ENCODE measurements at places on chromosomes 5 and 9. TPM values are rescaled to one million over a fixed set of nuclear protein-coding genes. Genes with fewer than 3 reads are reported as not detected.
A peak's percentile ranks its signal among the peaks of the same experiment; 100 is the strongest.

DNA sequence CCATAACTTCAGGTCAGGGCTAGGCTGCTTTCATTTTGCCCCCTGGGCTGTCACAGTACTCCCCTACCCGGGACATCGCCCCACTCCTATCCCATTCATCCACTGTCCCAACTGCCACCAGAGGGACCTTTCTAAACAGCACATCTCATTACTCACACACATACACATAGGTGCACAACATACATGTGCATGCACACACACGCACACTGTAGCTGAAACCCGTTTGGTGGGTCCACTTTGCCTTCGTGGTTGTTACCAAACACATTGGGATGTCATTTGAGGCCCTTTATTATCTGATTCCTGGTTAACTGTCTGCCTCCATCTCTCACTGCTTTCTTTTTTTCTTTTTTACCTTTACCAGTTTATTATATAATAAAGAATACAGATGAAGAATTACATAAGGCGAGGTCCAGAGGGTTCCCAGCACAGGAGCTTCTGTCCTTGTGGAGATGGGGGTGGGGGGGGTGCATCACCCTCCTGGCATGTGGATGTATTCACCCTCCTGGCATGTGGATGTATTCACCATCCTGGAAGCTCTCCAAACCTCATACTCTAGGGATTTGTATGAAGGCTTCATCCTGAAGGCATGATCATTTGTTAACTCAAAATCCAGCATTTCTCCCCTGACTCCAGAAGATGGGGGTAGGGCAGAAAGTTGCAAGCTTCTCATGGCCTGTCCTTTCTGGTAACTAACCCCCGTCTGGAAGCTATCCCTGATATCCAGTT lies 186.0 kb downstream of the GOLPH3 start:
- DNase-seq = peak; percentile 95

HAPLN1 gene
- not detected for total RNA-seq

PDLIM4 gene
- total RNA-seq = not detected

- DNase-seq = no peak
These were observed 75.3 kb downstream of the MACROH2A1 start for GRCh38 chr5:135323701-135324132.

DNA sequence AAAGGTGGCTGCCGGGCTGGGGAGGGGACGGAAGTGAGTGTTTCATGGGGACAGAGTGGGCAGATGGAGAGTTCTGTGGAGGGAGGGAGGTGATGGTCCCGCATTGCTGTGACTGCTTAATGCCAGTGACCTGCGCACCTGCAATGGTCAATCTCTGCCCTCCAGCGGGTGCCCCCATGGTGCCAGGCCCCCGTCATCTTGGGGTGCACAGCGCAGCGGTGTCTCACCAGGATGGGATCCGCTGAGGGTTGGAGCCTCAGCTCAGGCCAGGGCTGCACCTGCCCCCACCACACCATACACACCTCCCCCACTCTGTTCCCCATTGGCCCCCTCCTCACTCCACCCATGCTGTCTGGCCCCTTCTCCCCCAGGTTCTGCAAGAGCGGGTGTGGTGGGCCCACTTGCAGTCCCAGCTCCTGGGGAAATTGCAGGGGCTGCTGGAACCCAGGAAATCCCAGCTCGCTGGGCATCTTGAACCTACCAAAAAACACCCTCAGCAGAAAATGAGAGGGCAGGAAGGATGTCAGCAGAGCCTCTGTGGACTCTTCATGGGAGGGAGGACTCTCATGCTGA lies 12.1 kb upstream of the CAMSAP1 start:
- no peak for DNase-seq

DNA sequence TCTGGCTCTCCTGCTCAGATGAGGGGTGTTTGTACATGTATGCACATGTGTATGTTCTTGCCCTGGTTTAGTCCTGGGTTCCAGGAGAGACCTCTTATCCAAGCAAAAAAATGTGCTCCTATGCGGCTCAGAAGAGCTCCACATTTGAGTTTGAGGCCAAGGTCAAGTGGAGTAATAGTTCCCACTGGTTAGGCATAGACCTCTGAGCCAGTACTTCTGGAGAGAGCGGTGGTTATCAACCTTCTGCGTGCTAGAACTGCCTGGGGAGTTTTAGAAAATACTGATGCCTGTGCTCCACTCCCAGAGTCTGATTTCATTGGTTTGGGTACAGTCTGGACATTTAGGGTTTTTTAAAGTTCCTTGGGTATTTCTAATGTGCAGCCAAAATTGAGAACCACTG lies 51.5 kb downstream of the LIX1 start:
- DNase-seq = no peak

EGFLAM gene
- total RNA-seq = 0.13 TPM

CFAP157 gene
- not detected for total RNA-seq

VCAN gene
- 7.5 TPM for total RNA-seq

ENG gene
- total RNA-seq = 23.0 TPM

- DNase-seq = peak; percentile 85
These were observed 732.0 kb upstream of the CTNND2 start for GRCh38 chr5:12636209-12636608.

- no peak for DNase-seq
These were observed 275.8 kb upstream of the RIOK2 start for GRCh38 chr5:97458851-97459250.

TMEM174 gene
- total RNA-seq = not detected

- DNase-seq = no peak
These were observed 7.4 kb upstream of the DCTN4 start for GRCh38 chr5:150766251-150766650.

- DNase-seq = no peak
These were observed 39.0 kb upstream of the CD180 start for GRCh38 chr5:67235399-67236110.

- DNase-seq = no peak
These were observed 63.6 kb upstream of the IL12B start for GRCh38 chr5:159393854-159394274.

- DNase-seq = no peak
These were observed 18.4 kb upstream of the SLC9A3 start for GRCh38 chr5:542319-543311.
